ENCODE measurements at places on chromosomes 12 and 14.

GRCh38 chr12:3275171-3276041 lies 198.2 kb downstream of the TSPAN9 start:
- peak; percentile 61 for DNase-seq

DNA sequence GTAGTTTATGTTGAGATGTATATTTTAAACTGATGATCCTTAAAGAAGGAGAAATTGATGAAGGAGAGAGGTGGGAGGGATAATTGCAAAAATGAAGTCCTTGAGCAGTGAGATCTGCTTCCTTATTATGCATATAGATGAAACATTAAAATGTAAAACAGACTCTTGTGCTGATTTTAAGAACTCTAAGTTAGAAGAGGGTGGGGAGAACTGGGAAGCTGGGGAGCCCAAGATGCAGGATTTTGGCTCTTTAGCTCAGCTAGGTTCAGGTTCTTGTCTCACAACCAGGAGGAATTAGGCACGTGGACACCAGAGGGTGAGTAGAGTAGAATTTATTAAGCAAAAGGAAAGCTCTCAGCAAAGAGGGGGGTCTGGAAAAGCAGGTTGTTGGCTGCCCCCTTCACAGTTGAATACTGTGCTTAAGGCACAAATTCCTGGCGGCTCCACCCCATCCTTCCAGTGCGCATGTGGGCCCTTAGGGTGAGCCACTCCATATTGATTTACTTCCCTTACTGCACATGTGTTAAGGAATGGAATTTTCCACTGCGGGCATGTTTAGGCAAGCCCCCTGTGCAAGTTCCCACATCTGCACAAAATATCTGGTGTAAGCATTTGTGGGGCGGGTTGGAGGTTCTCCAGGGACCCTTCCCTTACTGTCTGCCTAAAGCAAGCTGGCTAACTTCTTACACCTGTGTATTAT lies 141.9 kb downstream of the BICD1 start:
- no peak for DNase-seq

GRCh38 chr12:14264316-14264715 lies 101.2 kb upstream of the ATF7IP start:
- no peak for DNase-seq

DNA sequence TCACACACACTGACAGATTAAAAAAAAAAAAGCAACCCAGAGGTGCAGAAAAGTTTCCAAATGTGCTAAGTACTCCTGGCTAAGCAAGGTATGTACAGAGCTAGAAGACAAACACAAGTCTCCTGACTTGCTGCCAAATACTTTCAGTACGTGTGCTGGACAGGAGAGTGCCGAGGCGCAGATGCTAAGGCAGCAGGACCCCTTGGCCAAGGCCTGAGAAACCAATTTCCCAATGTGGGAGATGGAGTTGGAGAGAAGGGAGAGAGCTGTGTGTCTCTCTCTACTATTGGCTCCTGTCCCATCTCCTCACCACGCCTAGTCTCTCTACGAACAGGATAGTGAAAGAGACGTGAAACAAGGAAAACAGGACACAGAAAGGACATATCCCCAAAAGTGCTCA lies 5.3 kb downstream of the SPRYD3 start:
- no peak for DNase-seq

DNA sequence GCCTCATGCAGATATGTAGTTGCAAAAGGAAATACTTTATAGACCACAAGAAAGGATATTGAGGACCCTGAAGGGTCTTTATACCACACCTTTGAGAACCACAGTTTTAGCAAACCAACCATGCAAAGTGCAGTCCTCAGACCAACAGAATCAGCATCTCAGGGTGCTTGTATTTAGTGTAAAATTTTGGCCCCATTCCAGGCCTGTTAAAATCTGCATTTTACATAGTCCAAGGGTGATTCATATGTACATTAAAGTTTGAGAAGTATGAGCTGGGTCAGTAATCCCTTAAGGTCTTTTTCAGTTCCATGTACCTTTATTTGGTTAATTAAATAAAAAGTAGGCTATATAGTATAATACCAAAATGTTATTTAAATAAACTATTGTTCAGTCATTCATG lies 91.2 kb downstream of the WNK1 start:
- no peak for DNase-seq
